ENCODE measurements at places on chromosomes 16 and 17.
A peak's percentile ranks its signal among the peaks of the same experiment; 100 is the strongest.

DNA sequence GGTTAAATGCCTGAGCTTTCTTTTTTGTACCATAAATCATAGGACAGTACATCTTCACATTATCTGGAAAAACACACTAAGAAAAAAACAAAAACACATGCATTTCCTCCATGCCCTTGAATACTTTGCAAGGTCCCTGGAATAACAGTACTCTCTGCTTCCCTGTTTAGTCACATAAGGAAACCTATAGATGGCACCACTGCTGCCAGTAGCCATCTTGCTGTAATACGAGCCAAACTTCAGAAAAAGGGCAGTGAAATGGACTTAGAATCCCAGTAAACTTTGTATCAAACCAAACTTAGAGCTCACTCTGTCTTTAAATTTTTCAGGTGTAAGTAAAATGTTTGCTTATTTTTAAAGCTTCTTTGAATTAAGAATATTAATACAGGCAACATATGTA, 435.5 kb downstream of the KCNJ2 start:
- no peak for DNase-seq

- DNase-seq, result no peak
Observed at GRCh38 chr17:58531122-58531521, 16.7 kb upstream of the MTMR4 start.

DNA sequence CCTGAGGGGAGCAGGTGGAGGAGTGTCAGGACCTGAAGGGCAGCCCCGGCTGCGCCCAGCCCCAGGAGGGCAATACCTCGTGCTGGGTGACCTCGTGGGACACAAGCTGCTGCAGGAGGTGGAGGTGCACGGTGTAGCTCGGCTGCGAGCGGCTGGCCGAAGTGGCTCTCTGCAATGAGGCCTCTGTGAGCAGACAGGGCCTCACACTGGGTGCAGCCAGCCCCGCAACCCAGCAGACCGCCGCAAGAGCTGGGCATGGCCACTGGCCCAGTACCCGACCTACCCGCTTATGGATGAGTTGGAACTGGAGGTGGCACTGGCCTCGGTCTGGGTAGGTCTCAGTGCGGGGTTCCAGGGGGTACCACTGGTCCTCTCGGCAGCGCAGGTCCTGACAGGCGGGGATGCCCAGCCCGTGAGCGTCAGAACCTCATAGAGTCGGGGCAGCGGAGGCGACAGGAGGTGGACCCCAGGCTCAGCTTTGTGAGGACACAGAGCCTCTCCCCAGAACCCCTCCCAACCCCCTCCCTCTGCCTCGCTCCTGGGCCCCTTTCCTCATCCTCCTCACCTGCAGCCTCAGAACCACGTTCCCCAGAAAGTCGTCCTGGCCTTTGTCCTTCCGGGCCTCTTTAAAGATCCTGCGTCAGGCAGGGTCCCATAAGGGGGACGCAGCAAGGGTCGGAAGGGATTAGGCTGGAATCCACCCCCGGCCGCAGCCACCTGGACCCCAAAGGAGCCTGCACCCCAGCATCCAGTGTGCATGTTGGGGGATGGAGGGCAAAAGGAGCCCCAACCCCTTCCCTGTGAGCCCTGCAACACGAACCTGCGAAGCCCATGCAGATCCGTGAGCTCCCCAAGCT, 4.0 kb downstream of the UNC13D start:
- no peak for DNase-seq

- no peak for DNase-seq
Observed at GRCh38 chr17:50393700-50394099, 3.6 kb downstream of the LRRC59 start.

GRCh38 chr17:48733632-48734328, 5.2 kb upstream of the HOXB13 start:
- DNase-seq, result no peak

DNA sequence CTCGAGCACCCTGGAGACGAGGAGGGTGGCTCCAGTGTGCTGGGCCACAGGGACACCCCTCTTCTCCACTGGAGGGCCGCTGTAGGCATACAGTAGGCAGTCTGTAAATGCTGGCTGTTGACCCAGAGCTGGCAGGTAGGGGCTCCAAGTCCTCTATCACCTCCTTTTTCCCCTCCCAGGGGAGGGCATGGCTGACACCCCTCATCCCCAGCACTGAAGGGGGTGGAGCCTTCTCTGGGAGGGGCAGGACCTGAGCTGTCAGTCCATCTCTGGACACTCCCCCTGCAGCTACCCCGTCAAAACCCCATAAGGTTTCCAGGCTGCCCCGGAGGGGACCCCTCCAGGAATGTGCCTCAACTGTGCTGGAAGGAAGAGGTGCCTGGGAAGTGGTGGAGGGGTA, 2.4 kb downstream of the KCNJ12 start:
- no peak for DNase-seq

- no peak for DNase-seq
Observed at GRCh38 chr17:31841850-31842194, 17.2 kb downstream of the COPRS start.

DNA sequence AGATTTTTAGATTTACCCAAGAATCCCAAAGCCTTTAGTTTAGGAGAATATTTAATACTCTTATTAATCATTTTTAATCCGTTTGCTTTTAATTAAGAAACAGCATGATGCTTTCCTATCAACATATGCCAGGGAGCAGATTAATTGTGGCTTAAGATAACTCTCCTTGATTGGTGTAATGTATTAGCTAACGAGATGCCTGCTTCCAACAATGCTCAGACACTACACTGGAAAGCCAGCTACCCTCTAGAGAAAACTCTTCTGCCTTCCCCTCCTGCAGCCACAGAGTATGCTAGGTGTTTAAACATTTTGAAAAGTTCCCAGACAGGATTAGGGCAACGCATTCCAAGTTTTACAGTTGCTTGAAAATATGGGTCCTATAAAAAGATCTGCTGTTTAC, 142.2 kb downstream of the AATF start:
- no peak for DNase-seq

- peak; percentile 48 for DNase-seq
Observed at GRCh38 chr17:59001158-59001814, 105.4 kb downstream of the TRIM37 start.

DNA sequence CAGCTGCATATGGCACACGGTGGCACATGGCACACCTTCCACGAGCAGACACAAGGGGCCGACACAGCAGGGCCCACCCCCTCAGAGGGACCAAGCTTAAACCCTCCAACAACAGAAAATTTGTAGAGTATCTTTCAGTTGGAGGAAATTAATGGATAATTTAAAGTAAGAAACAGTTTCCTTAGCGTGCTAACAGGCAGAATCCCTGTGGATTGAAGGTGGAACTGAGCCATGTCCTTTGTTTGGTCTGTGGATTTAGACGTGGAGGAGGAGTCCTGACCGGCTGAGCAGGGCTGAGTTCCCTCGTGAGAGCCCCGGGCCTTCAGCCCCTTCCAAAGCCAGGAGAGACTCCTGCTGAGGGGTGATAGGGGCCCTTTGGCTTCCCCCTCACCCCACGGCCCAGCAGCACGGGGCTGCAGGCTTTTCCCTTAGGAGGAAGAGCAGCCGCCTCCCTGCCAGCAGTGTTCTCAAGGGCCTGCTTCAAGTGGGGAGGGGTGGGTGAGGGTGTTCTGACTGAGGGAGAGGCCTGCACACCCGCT, 1.4 kb upstream of the CYB561 start:
- DNase-seq, result no peak

GRCh38 chr17:29136998-29137730, 43.0 kb downstream of the MYO18A start:
- DNase-seq, result no peak

GRCh38 chr16:58462997-58463941, 36.7 kb upstream of the NDRG4 start:
- no peak for DNase-seq

DNA sequence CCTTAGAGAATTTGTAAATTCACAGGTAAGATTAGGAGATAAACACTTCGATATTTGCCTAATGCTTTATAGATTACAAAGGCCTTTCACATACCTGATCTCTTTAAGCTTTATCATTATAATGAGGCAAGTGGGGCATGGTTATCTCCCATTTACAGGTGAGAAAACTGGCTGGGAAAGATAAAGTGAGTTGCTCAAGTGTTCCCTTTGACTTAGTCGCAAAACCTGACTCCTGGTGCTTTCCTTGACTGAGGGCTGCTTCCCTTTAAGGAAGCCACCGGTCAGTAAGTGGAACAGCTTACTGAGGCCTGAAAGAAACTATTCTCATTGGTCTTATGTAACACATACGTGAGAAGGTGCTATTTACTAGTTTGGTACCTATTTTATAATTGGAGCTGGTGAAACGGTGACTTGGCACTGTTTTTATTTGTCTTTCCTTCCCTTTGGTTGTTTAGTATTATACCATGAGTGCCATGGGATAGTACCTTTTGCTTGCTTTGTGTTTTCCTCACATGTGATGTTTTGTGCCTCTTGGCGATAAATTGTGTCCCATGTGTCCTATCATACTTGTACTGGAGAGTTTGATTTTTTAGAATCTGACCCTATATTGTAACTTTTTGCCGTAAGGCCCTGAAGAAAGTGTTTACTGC, 57.2 kb downstream of the NUP88 start:
- DNase-seq, result no peak

DNA sequence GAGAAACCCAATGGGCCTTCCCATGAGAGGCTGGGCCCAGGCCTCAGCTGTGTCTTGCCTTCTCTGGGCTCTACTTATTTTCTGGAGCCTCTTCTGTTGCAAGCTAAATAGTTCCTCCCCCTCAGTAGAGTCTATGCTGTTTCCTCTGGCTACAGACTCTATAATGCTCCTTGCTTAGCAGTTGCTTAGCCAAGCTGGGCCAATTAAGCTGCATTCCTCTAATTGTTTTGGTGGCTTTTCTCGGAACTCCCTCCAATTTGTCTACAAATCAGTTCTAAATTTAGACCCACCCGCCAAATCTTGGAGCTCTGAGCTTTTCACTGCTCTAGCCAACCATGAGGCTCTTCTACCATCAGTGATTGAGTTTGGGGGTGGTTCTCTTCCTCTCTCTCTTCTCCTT, 302.7 kb upstream of the ASIC2 start:
- DNase-seq, result no peak

GRCh38 chr17:38456031-38456815, 28.0 kb downstream of the ARHGAP23 start:
- no peak for DNase-seq

DNA sequence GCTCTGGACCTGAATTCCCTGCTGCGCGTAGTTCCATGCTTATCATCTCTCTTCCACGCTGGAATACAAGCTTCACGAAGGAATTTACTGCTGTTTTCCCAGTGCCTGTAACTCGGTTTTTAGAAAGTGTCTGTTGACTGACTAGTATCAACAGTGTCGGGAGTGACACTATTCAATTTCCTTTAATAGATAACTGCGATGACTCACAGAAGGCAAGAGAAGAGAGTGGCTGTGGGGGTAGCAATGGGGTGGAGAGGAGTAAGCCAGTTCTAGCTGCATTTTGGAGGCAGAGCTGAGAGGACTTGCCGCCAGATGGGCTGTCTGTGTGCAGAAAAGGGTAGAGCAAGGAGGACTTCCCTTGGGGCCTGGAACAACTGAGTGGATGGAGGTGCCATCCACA, 25.2 kb downstream of the B4GALNT2 start:
- no peak for DNase-seq

DNA sequence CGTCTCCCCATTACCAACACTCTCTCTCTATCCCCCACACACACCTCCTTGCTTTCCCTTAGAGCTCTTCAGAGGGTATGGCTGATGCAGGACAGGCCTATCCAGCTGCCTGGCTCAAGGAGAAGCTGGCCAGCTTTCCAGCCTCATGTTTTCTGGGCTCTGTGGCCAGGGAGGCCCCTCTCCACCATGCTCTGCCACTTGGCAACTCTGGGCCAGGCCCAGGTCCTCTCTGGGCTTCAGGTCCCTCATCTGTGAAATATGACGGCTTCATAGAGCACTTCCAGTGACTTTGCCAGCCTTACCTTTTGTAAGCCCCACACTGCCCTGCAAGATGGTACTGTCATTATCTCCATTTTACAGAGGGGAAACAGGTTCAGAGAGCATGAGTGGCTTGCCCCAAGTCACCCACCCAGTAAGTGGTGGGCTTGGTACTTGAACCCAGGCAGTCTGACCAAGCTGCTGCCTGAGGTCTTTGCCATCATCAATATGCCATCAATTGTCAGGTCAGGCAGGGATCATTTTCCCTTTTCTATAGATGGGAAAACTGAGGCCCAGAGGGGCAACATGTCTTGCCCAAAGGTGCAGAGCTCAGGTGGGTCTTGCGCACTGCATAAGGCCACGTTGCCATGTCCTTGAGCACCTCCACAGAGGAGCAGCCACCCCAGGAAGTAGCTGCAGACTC, 548 bp upstream of the ADGRG5 start:
- DNase-seq, result no peak

- DNase-seq, result no peak
Observed at GRCh38 chr16:49492896-49493626, 119.5 kb downstream of the C16orf78 start.

DNA sequence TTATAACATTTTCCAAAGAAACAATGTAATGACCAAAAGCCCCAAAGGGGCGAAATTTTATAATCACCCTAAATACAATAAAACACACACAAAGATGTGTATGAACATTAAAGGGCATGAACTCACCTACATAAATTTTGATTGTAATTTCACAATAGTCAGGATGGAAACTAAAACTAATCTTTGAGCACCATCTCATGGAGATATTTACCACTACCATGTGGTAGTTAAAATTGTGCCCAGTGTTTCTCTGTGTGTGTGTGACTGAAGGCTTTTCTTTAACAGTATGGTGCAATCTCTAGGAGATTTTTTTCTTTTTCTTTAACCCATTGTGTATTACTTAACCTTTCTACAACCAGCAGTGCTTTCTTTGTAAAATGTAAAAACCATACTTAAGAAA, 19.7 kb upstream of the MEIOC start:
- no peak for DNase-seq

- no peak for DNase-seq
Observed at GRCh38 chr16:66408163-66409048, 18.7 kb upstream of the BEAN1 start.

DNA sequence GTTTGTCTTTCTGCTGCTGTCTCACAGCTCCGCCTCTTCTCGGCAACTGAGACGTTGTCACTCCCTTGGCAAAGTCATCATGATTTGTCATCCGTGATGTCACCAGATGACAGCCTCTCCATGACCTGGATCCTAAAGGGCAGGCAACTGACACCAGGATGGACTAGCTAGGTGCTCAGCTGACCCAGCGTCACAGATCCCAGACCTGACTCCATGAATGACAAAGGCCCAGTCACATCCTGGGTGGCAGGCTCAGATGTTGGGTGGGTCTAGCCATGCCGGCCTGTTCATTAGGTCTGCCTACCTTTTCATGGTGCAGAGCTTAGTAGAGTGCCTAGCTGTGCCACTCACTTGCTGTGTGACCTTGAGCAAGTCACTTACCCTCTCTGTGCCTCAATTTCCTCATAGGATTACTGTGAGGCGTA, 3.8 kb upstream of the TMEM238L start:
- no peak for DNase-seq

GRCh38 chr16:22635357-22635761, 124.7 kb downstream of the NPIPB5 start:
- DNase-seq, result no peak

- DNase-seq, result no peak
Observed at GRCh38 chr16:67054901-67055300, 26.0 kb downstream of the CBFB start.

- DNase-seq, result no peak
Observed at GRCh38 chr16:9534759-9535158, 443.3 kb downstream of the HAPSTR1 start.

GRCh38 chr17:80109713-80110446, 8.5 kb downstream of the GAA start:
- DNase-seq, result no peak
